ENCODE measurements at places on chromosomes 2 and 18. TPM values are rescaled to one million over a fixed set of nuclear protein-coding genes. Genes with fewer than 3 reads are reported as not detected.

The LHCGR gene
- 0.45 TPM for total RNA-seq

The CCBE1 gene
- total RNA-seq = 2.1 TPM

The HOXD13 gene
- not detected for total RNA-seq

The CFAP221 gene
- total RNA-seq = 0.23 TPM

DNA sequence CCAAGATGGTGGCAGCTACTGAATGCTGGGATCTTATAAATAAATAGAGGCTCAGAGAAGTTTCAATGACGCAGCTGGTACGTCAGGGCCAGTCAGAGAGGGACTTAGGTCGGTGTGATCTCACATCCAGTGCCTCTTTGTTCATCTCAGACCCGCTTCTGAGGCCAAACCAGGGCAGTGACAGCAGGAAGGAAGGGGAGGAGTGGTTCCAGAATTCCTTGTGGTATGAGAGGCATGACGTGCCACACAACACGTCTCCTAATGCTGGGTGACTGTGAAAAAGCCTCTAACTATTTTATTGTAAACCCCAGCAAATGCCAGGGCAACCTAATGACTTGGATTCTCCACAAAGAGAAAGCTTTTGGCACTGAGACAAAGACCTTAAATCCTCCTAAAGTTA is 423.3 kb downstream of the LPIN1 start:
- no peak for DNase-seq

DNA sequence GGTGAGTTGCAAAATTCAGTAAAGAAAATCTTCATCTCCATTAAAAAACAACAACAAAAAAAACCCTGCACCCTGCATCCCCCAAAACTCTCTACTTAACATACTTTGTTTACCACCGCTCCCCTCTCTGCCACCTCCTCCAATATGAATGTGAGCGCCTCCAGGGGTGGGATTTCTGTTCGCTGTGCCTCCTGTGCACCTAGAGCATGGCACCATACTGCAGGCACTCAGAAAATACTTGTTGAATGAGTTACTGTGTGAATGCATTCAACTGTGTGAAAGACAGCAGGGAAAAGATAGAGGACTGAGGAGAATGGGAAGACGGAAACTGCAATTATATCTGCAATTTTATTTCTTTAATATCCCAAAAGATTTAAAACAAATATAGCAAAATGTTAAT is 4.5 kb downstream of the CEBPZ start:
- peak; percentile 36 for DNase-seq

DNA sequence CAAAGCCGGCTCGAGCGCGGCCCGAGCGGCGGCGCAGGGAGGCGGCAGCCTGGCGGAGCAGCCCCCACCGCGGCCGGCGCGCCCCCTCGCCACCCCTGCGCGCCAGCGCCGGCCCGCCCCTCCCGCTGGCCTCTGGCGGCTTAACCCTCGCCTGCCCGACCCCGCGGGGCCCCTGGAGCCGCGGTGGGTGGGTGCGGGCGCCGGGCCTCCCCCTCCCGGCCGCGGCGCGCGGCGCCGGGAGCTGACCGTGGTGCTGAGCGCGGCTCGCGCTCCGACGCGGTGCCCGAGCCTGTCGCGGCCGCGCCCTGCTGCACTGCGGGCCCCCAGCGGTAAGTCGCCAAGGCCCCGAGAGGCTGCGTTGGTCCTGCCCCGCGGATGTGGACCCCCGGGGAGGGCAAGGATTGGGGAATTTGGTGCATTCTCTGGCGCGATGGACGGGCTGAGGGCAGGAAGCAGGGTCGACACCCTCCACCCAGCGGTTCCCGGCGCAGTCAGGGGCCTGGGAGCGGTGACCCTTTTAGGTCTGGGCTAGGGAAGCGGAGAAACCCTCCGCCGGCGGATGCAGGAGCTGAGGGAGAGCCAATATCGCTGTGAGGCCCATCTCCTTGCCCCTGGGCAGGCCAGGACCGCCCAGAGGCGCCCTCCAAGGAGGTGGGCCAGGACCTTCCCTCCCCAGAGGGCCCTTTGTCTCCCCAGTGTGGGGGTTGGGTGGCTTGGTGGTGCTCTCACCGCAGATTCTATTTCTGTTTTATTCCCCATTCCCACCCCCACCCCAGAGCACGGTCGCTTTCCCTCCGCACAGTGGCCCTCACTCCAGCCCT is 923 bp downstream of the AMER3 start:
- DNase-seq = peak; percentile 75

GRCh38 chr2:13884291-13884976 is 748.1 kb upstream of the LRATD1 start:
- peak; percentile 10 for DNase-seq

DNA sequence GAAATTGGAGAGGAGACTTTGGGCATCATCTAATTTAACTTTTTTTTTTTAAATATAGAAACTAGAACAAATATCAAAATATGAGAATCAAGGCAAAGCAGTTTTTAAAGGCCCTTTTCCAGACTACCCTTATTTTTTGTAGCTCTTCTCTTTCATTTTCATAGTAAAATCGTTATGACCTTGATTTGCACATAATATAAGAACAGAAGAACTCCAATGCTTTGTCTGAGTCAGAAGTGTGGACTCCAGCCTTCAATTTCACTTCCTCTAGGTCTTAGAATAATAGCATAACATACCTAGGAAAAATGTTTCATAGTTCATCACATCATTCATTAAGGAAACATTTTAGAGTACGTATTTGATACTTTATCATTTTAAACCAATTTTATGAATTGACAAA is 74.4 kb downstream of the ANKRD12 start:
- no peak for DNase-seq

GRCh38 chr2:203683932-203684556 is 22.4 kb upstream of the CD28 start:
- no peak for DNase-seq

DNA sequence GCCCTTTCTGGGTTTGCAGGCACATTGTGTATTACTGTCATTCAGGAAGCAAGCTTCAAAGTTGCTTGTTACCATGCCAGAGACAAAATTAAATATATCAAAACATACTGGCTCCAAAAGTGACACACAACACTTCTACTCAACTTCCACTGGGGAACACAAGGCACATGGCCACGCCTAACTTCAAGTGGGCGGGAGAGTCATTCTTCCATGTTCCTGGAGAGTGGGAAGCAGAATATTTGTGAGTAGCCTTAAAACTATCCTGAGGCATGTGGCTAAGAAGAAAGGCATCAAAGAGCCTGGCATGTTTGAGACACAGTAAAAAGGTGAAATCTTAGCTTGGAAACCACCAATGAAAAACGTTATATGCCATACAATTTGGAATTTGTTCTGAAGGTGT is 90.5 kb upstream of the TACR1 start:
- no peak for DNase-seq

GRCh38 chr2:159515441-159515840 is 100.9 kb downstream of the BAZ2B start:
- DNase-seq = no peak

GRCh38 chr18:9627642-9628041 is 13.3 kb upstream of the PPP4R1 start:
- DNase-seq = peak; percentile 46

GRCh38 chr2:12054956-12055618 is 308.7 kb downstream of the LPIN1 start:
- no peak for DNase-seq

DNA sequence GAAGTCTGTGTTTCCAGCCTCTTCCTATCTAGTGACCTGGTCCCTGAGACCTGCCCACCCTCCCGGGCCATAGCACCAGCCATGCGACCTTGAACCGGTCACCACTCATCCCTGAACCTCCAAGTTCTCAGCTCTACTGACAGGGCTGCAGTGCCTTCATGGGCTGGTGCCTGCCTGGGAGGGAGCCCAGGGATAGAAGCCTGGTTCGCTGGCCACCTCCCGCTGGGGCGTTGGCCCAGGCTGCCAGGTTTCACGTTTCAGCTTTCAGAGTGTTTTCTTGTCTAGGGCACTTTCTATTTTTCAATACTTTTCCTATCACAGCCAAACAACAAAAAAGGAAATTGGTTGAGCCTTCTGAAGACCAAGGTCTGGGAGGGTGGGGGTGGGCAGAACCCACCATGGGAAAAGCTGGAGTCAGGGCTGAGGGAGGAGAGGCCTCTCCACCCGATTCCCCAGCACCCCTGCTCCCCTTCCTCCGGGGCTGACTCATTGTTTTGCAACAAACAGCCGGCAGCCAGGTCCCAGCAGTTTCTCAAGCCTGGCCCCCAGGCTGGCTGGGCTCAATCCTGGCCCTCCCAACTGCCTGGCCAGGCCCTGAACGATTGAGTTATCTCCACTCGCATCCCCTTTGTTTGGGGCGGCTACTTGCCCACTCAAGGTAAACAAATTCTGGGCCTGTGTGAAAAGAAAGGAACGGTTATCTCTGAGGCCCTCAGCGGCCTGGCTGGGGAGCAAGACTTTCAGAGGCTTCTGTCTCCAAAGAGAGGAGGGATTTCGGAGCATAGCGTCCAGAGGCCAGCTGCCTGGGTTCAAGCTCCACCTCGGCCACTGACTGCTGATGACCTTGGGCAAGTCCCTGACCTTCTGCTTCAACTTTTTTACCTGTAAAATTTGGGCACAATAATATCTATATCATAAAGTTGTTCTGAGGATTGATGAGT is 47.5 kb downstream of the ZFP36L2 start:
- DNase-seq = peak; percentile 78

DNA sequence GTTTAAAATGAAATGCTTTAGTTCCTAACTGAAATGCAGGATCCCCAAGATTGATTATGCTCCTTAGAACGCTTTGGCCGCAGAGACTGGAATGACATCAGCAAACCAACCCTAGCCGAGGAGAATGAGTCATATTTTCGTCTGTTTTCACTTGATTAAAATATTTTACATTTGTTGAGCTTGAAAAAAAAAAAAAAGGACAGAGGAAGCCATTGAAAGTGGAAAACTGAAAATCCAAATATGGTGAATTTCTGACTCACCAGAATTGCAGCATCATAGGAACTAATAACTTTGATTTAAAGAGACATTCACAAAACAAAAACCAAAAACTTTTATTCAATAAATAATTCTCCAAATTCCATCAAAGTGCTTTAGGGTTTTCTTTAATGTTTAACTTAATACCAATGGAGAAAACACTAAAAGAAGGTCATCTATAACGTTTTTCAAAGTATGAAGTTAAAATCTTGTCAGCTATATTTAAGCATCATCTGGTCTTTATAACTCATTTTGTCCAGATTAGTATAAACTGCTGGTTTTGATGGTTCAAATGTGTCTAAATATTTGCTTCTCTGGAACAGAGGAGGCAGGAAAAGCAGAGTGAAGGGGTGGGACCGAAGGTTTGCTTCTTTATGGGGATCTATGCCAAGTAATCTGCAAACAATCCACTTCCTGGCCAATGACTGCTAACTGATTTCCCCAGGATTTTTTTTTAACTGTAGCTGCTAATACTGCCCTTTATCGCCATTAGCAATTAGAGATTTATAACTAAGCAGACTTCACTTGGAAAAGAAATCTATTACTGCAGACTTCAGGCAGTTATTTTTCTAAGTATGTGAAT is 30.9 kb upstream of the COL5A2 start:
- DNase-seq = no peak
